Fibroblast of skin of right biceps (primary cell): ENCODE measurements at places on chromosomes 4 and X.

DNA sequence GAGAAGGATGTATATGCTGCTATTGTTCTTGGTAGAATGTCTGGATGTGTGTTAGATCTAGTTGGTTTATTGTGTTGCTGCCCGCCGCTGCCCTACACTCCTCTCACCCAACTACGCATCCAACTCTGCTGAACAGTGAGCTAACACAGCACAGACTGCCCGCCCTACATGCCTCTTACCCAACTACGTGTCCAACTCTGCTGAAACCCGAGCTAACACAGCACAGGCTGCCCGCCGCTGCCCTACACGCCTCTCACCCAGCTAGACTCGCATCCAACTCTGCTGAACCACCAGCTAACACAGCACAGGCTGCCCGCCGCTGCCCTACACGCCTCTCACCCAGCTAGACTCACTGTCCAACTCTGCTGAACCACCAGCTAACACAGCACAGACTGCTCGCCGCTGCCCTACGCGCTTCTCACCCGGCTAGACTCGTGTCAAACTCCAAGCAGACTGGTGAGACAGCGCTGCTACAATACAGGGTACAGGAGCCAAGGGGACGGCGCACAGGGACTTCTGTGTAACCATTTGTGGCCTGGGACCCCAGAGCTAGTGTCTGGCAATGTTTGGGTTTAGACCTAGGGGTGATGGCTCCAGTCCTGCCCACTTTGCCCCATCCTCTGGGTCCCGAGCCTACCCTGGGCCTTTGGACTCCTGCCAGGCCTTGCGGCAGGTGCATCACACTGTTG, 11.6 kb upstream of the CTBP1 start:
- no peak for DNase-seq

- DNase-seq = peak; percentile 5
These were observed 182.3 kb downstream of the RPA4 start for GRCh38 chrX:97065973-97066372.

DNA sequence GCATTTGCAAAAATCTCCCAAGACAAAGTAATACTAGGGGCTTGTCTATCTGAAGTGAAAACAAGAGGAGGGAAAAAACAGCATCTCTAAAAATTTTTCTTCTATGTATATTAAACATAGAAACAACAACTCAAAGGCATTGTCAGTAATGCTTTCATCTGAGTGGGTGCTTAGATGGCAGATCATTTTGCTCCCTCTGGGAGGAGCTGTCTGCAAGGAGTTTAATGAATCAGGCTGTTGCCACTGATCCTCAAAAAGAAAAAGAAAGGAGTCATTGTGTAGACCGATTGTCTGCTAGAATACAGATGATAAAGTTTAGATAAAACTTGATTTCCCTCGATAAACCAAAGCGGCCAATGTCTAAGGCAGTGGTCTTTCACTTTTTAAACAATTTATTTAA, 49.7 kb upstream of the KLHL8 start:
- DNase-seq = peak; percentile 33

DNA sequence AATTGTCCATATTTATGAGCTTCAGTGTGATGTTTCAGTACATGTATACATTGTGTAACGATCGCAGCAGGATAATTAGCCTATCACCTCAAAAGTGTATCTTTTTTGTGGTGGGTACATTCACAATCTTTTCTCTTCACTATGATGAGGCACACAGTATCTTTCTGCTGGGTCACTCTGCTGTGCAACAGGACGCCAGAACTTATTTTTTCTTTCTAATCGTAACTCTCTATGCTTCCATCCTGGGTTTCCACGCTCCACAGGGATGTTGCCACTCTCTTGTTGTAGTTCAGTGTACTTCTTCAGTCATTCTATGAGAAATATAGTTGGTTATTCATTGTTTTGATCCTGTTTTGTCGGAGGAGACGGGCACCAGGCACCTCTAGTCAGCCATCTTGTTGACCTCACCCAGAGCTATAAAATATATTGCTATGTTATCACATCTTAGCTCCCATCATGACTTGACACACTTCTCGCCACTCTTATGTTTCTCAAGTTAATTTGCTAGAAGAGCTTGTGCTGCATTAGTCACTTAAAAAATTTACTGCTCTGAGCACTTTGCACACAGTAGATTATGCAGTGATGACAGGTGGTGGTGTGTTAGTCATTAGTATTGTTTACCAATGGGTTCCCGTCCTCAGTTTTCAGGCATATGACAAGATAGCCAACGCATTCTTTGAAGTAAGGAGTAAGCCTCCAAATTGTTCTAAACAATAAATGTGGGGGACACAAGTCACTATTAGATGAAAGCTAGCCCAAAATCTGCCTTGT, 1002.7 kb upstream of the PCDH7 start:
- DNase-seq = peak; percentile 10

DNA sequence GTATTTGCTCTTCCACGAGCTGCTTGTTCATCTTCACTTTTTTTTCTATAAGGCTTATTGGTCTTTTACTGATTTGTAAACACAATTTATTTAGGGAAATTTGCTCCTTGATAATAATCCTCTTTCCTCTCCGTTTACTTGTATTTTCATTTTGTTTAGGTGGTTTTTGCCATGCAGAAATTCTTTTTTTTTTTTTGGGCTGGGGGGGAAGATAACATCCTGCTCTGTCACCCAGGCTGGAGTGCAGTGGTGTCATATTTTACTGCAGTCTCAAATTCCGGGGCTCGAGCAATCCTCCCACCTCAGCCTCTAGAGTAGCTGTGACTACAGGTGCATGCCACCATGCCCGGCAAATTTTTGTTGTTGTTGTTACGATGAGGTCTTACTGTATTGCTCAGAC, 31.6 kb upstream of the BRS3 start:
- DNase-seq = no peak

GRCh38 chrX:9352694-9353411, 112.0 kb upstream of the TBL1X start:
- peak; percentile 86 for DNase-seq

DNA sequence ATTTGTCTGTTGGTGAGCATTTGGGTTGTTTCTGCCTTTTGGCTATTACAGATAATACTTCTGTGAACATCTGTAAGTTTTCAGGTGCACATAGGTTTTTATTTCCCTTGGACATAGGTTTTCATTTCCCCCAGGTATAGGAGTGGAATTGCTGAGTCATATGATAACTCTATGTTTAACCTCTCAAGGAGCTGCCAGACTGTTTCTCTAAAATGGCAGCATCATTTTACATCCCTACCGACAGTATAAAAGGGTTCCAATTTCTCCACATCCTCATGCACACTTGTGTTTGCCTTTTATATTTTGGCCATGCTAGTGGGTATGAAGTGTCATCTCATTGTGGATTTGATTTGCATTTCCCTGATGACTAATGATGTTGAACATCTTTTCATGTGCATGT, 53.5 kb downstream of the TMEM164 start:
- DNase-seq = no peak

GRCh38 chrX:86148024-86148511, at the start of gene DACH2:
TSS of gene DACH2 (plus strand) at chrX:86148451.
- DNase-seq = peak; percentile 61

DNA sequence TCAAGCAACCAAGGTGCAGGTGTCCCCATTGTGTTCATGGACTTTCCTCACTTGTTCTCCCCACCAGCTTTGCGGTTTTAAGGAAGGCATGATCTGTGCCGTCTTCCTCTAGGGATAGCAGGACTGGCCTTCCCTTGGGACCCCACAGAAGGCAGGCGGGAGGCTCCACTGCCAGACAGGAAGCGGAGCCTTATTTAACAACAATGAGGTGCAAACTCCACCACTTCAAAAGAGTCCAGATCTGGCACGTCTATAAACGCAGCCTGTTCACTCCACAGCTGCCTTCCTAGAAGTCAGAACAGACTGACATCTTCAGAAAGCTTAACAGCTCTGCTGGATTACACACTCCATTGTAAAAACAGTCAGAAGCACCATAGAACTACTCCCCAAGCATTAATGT, 1.7 kb upstream of the GPR143 start:
- no peak for DNase-seq

GRCh38 chrX:49172280-49172780, 632 bp downstream of the PLP2 start:
- DNase-seq = peak; percentile 44

DNA sequence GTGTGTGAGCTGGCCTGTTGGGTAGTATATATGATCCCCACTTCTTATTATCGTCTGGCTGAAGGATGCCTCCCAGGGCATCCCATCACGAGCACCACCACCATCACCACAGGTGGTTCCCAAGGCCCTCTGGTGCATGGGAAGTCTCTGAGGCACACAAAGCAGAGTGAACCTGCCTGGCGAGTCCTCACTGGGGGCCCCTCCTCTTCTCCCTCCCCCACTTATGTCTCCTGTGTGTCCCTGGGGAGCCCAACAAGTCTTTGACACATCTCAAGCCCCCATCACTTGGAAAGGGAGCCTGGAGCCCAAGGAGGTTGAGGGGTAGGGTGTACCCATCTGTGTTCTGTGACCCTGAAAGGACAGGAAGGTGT, 45.5 kb upstream of the NKX1-1 start:
- no peak for DNase-seq

DNA sequence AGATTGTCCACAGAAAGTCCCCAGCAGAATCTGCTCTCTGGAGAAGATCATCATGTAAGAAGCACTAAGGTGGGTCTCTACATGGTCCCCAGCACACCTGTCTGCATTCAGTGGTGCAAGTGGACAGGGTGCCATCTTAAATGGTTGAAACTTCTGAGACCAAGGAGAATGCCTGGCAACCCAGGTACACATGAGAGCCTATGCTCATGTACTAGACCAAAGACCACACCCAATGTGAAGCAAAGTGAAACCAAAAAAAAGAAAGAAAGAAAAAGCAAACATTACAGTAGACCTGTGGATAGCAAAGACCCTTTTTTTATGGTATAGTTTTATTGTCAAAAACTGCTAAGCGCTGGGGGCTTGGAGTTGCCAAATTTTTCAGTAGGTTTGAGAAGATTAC, 15.0 kb downstream of the CD40LG start:
- DNase-seq = no peak

- no peak for DNase-seq
These were observed 342.7 kb downstream of the PDGFC start for GRCh38 chr4:156628858-156629257.

- no peak for DNase-seq
These were observed 73.7 kb downstream of the TBL1X start for GRCh38 chrX:9538544-9539045.

DNA sequence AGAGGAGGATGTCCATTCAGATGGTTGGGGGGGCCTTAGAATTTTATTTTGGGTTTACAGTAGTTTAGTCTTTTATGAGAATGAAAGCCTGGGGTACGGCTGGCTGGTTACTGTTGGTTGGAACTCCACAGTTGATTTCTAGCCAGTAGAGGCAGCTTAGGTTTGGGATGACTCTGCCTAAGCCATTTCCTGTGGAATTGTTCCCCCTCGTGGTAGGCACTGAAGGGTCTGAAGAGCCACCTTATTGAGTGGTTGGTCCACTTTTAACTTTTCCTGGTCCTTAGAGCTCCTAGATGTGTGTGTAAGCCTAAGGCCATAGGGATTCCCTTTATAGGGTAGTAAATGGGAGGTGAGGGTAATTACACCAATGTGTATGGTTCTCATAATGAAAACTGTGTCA, 19.7 kb downstream of the SPIN3 start:
- no peak for DNase-seq

DNA sequence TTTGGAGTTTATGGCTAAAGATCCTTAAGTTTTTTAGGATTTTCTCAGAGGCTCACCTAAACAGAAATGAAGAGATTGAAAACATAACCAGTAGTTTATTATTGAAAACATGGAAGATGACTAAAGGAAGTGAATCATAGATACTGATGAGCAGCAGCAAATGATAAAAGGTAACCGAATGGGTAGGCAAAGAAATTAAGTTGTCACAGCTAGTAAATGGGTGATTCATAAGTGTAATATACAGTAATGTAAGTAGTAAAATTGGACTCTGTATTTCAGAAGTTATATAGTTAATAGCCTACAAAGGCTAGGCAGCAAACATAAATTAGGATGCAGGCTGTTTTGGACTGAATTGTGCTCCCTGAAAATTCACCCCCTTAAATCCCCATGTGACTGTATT, 59.0 kb upstream of the ADGRA3 start:
- DNase-seq = no peak

DNA sequence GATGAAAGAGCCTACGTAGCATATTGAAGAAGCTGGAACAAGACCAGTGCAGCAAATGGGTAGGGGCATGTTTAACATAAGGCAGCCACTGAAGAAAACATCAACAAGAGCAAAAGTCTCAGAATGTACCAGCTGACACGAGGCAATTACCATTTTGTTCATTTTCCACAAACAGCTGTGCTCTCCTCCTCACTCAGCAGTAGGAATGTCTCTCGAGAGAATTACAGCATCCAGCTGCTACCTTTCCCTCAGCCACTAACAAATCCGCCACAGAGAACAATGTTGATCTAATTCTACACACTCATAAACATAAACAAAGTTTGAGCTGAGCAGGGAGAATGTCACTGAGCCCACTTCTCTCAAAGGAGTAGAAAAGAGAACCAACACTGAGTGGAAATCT, 68.0 kb downstream of the OPHN1 start:
- no peak for DNase-seq

GRCh38 chr4:77193046-77193445, 36.0 kb downstream of the CCNG2 start:
- DNase-seq = no peak

GRCh38 chrX:2427147-2427546, 73.6 kb downstream of the DHRSX start:
- no peak for DNase-seq

DNA sequence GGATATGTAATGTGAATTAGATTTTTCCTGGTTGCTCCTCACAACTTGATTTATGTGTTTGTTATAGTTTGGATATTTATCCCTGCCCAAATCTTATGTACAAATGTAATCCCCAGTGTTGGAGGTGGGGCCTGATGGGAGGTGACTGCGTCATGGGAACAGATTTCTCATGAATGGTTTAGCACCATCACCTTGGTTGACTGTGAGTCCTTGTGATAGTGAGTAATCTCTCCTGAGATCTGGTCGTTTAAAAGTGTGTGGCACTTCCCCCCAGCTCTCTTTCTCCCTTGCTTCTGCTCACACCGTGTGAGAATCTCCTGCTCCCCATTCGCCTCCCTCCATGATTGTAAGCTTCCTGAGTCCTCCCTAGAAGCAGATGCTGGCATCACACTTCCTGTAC, 2.2 kb downstream of the MID2 start:
- no peak for DNase-seq

DNA sequence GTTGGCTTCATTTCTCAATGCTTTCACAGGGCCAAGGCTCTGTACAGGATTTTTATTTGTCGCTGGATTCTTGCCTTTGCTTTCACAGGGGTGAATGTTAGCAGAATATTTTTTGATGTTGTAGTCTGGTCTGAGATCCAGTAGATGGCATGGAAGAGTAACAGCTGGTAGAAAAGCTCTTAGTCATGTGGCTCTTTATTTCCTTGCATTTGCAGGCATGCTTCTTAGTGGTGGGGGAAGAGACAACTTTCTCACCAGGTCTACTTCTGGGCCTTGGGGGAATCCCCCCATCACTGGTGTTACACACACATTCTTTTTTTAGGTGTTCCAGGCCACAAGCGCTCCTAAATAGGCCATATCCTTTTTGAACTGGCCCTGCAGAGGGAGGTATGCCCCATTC, 58.2 kb upstream of the DKK2 start:
- peak; percentile 37 for DNase-seq

DNA sequence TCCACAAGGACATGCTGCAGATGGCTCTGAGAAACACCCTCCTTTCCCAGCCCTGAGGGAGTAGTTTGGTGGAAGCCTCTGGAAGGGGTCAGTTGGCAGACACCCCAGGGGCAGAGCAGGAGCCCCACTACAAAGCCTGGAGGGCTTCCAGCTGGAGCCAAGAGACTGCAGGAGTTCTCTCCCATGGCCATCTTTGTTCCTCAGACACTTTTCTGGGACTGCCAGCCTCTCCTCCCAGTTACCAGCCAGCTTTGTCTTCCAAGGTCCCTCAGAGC, 91.0 kb upstream of the PJA1 start:
- DNase-seq = no peak

GRCh38 chrX:35625714-35626113, 172.4 kb upstream of the MAGEB16 start:
- DNase-seq = no peak
